ENCODE measurements at places on chromosomes 4 and X.

GRCh38 chr4:37964734-37965457 is 4.7 kb downstream of the PTTG2 start:
- DNase-seq = no peak

GRCh38 chr4:151887031-151887815 is 126.4 kb upstream of the GATB start:
- DNase-seq = no peak

DNA sequence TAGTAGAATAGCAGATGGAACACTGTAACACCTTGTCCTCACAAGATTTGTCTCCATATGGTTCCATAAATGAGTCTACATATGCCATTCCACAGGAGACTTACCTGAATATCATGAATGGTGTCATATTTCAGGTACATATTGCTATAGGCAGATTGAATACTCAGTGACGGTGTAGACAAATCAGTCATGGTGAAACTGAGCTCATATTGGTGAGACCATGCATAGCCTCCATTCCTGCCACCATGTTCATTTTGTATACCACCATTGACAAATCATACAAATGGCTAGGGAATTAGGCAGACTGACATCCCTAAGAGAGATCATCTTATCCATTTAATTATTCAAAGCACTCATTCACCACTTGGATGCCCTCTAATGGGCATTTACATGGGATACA is 38.0 kb upstream of the SPP1 start:
- no peak for DNase-seq

DNA sequence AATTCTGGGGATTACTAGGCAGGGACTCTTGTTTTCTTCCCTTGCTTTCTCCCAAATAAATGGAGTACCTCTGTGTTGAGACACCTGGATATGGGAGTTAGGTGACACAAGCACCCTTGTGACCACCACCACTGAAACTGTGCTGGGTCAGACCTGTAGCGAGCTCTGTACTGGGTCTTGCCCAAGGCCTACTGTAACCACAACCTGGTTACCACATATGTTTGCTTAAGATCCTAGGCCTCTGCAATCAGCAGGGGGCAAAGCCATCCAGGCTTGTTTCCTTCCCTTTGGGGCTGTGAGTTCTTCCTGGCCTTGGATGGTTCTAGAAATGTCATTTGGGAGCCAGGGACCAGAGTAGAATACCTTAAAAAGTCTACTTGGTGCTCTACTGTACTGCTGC is 49.4 kb downstream of the LPAR4 start:
- DNase-seq = no peak

DNA sequence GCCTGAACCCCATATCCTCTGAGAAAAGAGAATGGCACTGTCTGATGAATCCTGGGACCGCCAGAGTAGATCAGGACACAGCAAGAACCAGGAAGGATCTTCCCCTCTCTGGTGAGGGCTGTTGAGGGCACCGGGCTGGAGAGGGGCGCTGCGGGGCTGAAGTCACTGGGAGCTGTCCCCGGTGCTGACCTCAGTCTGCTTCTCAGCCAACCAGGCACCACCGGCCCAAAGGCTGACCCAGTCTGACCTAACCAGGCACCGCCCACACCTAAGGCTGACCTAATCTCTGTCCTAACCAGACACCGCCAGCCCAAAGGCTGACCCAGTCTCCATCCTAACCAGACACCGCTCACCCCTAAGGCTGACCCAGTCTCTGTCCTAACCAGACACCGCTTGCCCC is 82.8 kb downstream of the CPZ start:
- no peak for DNase-seq

- DNase-seq = no peak
Observed at GRCh38 chr4:76733068-76733771, 164.7 kb downstream of the SOWAHB start.

- no peak for DNase-seq
Observed at GRCh38 chrX:114611018-114611619, 27.2 kb downstream of the HTR2C start.

DNA sequence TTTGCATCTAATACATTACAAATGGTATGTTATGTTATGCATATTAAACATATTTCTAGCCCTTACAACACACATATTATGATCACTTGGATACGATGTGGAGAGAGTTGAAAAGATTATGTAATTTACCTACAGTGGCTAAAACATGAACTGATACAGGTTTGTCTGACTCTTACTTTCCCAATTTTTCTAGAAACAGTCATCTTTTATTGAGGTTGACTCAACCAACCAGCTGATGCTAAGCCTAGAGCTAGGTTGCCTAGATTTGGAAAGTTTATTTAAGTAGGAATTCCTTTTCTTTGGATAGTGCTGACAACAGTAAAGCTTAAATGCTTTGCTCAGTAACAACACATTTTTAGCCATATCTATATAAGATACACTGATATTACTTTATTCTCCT is 1215.1 kb downstream of the ADGRL3 start:
- DNase-seq = no peak

DNA sequence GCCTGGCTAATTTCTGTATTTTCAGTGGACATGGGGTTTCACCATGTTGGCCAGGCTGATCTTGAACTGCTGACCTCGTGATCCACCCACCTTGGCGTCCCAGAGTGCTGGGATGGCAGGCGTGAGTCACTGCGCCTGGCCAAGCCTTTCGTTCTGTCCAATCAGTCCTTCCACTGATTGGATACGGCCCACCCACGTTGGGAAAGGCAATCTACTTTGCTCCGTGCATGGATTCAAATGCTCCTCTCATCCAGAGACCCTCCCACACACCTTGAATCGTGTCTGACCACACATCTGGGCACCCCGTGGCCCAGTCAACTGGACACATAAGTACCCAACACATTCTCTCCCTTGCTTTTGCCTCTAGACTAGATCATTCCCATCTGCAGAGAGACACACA is 74.9 kb downstream of the CRLF2 start:
- DNase-seq = no peak

- no peak for DNase-seq
Observed at GRCh38 chr4:37188100-37188499, 56.4 kb upstream of the NWD2 start.

DNA sequence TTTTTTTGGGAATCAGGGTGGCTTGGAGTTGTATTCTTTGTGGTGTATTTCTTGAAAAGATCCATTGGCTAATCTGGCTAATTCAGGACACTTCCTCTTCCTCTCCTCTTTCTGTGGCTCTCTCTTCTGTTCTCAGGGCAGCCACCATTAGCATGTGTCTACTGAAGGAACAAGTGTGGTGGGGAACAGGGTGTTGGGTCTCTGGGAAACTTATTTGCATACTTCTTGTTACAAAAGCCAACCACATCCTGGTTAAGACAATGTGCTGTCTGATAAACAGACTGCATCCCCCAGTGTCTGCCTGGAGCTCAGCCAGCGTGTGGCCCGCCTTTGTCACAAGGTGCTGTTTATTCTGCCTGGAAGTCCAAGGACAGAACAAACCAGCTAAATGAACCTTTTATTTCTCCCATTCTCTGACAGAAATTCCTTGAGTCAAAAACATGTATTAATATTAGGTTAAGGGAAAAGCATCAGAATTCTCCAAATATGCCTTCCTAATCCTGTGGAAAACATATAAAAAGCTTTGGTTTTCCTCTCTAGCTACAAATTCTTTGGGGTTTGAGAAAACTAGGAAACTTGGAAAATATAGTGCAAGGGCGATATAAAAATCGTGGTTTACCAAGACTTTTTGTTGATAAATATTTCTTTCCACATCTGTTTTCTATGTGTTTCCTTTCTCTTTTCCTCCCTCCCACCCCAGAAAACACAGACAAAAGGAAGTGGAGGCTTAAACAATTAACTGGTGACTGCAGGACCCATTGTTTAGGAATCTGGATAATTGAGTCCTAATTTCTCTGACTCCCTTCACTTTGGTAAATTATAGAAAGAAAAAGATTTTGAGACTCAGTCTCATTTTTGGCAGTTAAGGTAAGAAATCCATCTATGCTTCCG is 203.6 kb downstream of the SPRY1 start:
- peak; percentile 7 for DNase-seq

- DNase-seq = no peak
Observed at GRCh38 chrX:802846-803245, 172.3 kb downstream of the SHOX start.

DNA sequence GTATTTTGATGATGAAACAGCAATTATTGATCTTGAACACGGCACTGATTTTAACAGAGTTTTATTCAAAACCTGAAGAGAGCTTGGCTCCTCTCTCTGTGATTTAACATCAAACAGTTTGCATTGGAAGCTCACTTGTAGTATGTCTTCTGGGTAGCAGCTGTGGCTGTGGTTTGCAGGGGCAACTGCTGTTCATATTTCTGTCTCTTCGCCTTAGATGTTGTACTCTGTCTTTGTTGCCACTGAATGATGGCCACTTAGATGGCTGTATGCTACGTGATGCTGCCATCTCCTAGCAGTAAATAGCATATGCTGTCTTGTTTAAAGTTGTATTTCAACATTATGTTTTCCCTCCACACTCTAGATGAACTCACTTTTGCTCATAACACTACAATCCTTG is 1743.0 kb upstream of the TENM3 start:
- DNase-seq = no peak

- DNase-seq = no peak
Observed at GRCh38 chrX:54564936-54565335, 34.9 kb downstream of the GNL3L start.
